ENCODE measurements at places on chromosomes 12 and 14. TPM values are rescaled to one million over a fixed set of nuclear protein-coding genes. Genes with fewer than 3 reads are reported as not detected.

PKP2 gene
- total RNA-seq = 8.1 TPM

GARIN6 gene
- total RNA-seq = not detected

PROX2 gene
- not detected for total RNA-seq

BHLHE41 gene
- total RNA-seq = 14.5 TPM

LRP1-AS gene
- total RNA-seq = not detected

BCL2L14 gene
- total RNA-seq = not detected

HEATR5A gene
- 8.3 TPM for total RNA-seq

MSI1 gene
- total RNA-seq = 0.07 TPM

NOVA1 gene
- total RNA-seq = 3.0 TPM

DNA sequence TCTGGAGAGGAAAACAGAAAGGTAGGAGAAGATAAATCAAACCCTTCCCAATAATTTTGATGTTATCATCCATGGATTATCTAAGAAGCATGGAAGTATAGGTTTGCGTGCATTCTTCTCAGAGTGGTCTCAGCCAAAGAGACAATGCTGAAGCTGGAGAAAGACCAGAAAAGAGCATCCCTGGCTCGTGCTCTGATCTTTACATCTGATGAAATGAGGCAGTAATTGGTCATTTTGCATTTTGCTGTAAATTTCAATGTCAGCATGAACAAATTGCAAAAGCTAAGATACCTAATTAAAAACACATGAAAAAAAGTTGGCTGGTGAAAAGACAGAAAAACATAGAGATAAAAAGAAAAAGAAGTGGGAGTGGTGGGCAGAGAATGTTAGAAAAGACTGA, 252.4 kb downstream of the ITPR2 start:
- DNase-seq = no peak

- DNase-seq = no peak
Observed at GRCh38 chr14:105425823-105426247, 6.2 kb downstream of the MTA1 start.

DNA sequence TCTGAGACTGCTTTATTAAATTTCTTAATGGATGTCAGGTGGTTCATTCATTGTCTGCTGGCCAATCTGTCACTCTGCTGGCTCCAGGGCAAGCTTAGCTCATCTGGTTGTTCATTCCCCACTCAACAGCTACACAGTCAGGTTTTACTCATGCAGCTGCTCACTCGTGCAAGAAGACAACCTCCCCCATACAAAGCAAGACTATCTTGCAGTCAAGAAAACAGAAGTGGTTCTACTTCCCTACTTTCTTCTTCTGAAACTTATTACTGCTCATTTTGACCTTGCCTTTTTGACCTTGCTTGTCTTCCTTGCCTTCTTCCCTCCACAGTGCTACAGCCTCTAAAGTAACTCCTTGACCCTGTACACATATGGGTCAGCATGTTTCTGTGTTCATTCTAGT, 277.9 kb downstream of the SSPN start:
- DNase-seq = no peak

GRCh38 chr14:94104731-94105130, 5.8 kb upstream of the IFI27 start:
- DNase-seq = peak; percentile 80

DNA sequence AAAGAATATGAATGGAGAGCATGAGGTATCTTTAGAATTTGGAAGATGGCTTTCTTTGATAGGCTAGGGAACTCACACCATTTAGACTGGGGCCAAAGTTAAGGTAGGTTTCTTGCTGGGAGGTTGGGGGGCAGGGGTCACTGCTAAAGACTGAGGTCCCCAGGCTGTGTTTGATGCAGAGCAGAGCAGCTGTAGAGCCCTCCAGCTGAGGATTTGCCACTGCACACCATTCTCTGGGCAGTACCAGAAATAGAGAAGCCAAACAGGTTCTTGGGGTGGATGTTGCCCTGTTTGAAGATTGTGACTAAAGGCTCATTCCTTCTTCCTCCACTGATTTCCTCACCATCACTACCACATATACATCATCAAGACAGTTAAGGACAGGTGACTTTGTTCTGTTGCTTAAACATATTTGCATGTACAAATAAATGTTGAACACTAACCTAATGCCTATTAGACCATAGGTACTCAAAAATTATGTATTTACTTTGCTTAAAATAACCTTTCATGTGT, 7.9 kb downstream of the NTF3 start:
- no peak for DNase-seq

DNA sequence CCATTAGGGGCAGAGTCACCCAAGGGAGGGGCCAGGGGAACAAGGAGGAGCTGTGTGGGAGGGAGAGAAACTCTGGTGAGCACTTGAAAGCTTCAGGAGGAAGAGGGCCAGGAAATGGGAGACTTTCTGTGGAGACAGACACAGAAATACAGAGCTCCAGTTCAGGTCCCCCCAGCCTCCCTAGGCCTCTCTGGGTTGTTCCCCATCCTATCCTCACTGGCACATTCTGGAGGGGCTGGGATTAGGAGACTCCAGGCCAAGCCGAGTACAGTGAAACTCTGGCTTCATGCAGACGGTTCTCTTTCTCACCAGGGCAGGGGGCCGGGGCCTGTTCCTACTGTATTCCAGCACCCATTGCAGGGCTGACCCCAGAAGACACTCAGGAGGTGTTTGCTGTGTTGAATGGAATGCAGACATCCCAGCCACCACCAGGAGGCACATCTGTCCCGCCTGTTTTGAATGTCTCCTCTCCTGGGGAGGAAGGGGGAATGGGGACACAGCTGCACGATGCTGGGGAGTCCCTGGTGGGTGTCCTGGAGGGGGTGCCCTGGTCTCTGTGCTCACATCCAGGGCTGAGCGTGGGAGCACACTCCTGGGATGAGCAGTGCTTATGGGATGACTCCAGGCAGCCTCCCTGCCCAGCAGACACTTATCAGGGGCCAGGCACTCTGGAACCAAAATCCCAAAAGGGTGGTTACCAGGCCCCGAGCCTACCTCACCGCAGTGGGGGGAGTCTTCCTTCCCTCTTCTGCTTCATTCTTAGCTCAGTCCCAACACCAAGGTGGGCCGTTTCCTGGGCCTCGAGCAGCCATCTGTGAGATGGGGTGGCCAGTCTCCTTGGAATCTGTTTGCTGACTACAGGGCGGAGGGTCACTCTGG, 5.5 kb upstream of the KRT84 start:
- DNase-seq = no peak

GRCh38 chr12:4829161-4829792, 80.4 kb upstream of the KCNA1 start:
- no peak for DNase-seq

GRCh38 chr14:61120576-61120975, 139.5 kb downstream of the SLC38A6 start:
- DNase-seq = no peak

GRCh38 chr12:132517013-132517739, 27.2 kb downstream of the FBRSL1 start:
- no peak for DNase-seq

- DNase-seq = peak; percentile 65
Observed at GRCh38 chr12:57845478-57846284, 848 bp downstream of the CTDSP2 start.

- no peak for DNase-seq
Observed at GRCh38 chr14:32896979-32897697, 41.5 kb upstream of the NPAS3 start.

GRCh38 chr12:5308216-5308615, 123.7 kb upstream of the NTF3 start:
- DNase-seq = no peak

Measured in lower leg skin (tissue), 4 donors.